RWPE1 (cell line): ENCODE measurements at places on chromosomes 4 and X.

GRCh38 chrX:21912220-21912619 lies 28.3 kb upstream of the SMS start:
- no peak for DNase-seq

DNA sequence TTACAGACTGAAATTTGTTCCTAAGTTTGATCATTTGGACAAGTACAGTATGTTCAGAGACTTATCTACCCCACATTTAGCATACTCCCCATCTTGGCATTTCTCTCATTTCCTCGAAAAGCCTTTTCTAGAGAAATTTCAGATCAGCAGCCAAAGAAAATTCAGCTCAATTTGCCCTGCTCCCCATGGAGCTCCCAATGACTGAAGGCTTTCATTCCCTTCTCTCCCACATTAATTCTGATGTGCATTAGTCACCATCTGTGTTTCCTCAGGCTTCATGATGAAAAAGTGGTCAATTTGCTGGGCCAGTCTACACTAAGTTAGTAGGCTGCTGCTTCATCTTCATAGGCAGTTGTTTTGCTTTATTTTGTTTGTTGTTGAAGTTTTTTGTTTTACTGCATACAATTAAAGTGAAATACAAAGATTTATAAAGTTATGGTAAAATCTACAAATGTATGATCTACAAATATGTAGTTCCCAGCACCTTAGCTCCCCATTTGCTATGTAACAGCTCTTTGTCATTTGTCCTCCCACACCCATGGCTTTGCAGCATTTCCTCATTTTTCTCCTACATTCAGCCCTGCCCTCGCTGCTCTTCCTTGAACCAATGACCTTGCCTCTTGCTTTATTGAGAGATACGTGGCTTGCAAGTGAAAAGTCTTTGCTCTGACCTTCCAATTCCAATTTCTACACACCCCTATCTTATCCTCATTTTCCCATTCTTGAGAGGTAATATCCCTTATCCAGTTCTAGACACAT lies 193.9 kb downstream of the ANAPC10 start:
- no peak for DNase-seq

- DNase-seq, result no peak
These were observed 1.9 kb downstream of the ZNF41 start for GRCh38 chrX:47481160-47481559.

GRCh38 chr4:71550220-71551165 lies 211.7 kb downstream of the SLC4A4 start:
- no peak for DNase-seq

GRCh38 chr4:70749313-70749712 lies 27.5 kb downstream of the RUFY3 start:
- DNase-seq, result no peak

DNA sequence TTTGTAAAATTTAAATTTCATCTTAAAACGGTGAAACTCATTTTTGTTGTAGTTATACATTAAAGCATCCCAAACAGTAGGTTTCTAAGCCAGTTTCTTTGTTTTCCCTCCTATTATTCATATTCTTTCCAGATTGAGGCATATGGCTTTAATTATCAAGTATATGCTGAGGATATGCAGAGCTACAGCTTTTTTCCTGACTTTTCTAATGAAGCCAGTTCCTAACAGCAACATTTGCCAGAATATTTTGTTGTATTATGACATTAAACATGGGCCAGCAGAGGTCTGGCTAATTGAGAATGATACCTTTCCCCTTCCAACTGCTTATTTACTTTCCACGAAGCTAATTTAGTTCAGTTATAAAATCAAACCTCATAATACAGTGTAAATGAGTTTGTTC lies 75.3 kb downstream of the SLIT2 start:
- no peak for DNase-seq

DNA sequence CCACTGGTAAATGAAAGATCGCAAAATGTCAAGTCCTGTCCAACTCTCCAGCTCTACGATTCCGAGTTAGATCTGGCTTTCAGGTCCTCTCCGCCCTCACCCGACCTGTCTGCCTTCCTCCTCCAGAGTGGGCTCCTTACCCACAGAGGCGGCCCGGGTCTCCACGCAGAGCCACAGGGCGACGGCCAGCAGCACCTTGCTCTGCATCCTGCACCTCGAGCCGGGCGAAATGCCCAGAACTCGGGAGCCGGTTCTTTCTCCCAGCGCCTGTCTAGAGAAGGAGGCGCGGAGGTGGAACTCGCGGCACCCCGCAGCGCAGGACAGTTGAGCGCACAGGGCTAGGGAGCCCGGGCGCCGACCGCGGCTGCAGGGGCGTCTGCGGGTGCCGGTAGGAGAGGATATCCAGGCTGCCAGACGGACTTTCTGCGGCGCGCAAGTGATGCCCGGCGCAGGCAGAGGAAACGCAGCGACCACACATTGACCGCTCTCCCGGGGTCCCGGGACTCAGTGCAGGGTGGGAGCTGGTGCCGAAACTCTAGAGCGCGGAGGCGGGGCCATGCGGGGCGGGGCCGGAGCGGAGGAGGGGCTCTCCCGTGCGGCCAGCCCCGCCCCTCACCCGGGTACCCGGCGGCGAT lies at the start of gene KDR:
Gene KDR (minus strand): TSS at position 509 of the 635 bp plus-strand sequence. CDS start 302 bp downstream, at position 207.
- peak; percentile 27 for DNase-seq

DNA sequence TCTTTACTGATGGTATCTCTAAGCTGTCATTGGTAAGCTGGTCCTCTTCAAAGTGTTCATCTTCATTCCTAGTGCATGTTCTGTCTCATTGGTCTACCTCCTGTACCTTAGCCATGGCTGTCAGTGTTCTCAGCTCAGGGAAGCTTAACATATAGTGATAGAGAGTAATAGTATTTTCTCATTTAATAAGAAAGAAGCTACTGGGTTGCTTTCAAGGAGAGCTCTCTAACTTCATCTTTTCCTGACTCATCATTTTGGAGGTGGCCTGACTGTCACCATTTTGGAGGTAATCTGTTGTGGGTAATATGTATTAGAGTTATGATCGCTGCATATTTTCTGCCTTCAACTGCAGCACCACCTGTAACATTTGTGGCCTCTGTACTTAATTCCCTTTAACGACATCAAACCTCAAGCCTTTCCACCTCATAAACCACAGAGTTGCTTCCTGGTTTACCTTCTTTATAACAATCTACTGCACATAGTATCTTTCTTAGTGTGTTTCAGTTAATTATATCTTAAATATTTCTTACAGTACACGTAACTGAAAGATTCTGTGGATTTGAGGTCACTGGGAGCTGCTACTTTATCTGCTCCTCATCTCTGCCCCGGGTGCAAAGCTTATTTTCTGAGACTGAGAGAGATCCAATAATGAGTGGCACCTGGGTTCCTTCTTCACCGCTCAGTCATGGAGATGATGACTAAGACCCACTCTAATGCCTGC lies 474.0 kb upstream of the TECRL start:
- no peak for DNase-seq

- peak; percentile 42 for DNase-seq
These were observed 80.3 kb upstream of the DCLK2 start for GRCh38 chr4:149997881-149998421.

- peak; percentile 5 for DNase-seq
These were observed 605.9 kb downstream of the ADGRL3 start for GRCh38 chr4:61805979-61806378.

- peak; percentile 53 for DNase-seq
These were observed 70.5 kb downstream of the HADH start for GRCh38 chr4:108060164-108060563.

DNA sequence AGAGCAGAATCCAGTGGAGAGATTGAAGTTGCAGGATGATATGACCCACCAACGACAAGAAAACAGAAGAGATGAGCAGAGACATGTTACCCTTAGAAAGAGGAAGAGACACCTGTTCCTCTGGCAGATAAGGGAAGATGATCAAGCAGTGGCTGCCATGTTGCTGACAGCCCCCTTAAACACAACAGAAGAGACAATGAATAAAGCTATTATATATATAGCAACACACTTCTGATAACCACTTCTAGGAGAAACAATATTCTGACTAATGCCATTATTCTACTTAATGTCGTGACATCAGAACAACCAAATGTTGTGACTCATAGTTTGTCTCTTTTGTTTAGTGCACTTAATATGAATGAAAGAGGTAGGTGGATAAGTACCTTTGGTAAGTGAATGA lies 44.9 kb downstream of the SH3RF1 start:
- peak; percentile 27 for DNase-seq

- no peak for DNase-seq
These were observed 231.3 kb upstream of the CT83 start for GRCh38 chrX:116694046-116694445.

- DNase-seq, result no peak
These were observed 231.3 kb upstream of the GPRIN3 start for GRCh38 chr4:89538886-89539285.

GRCh38 chr4:93780080-93780479 lies 48.5 kb upstream of the ATOH1 start:
- no peak for DNase-seq

GRCh38 chr4:27360790-27361267 lies 500.2 kb downstream of the STIM2 start:
- DNase-seq, result peak; percentile 38

GRCh38 chrX:85503258-85504158 lies 124.0 kb upstream of the POF1B start:
- peak; percentile 5 for DNase-seq

DNA sequence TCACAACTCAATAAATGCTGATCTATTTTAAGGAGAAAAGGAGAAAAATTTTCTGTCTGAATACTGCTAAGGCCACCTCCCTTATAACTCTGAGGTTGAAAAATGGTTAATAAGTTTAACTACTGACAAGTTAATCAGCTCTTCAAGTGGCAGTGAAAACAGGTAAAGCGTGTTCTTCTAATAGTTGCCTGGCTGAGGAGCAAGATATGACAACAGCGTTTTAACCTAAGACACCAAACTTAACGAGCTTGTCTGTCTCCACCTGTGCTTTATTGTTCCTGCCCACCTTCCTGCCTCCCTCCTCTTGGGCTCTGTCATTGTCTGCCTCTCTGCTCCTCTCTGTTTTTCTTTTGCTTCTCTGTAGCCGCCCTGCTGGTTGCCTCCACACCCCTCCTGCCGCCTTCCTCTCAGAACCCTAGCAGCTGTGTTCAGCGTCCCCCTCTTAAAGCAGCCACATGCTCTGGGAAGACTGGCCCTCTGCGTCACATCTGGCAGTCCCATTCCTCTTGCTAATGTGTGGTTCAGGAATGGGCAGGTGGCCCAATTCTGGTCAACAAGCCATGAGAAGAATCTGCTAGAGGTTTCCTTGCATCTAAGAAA lies 4.3 kb upstream of the TSPAN5 start:
- no peak for DNase-seq

GRCh38 chr4:153916273-153916755 lies 127.4 kb upstream of the SFRP2 start:
- DNase-seq, result no peak

DNA sequence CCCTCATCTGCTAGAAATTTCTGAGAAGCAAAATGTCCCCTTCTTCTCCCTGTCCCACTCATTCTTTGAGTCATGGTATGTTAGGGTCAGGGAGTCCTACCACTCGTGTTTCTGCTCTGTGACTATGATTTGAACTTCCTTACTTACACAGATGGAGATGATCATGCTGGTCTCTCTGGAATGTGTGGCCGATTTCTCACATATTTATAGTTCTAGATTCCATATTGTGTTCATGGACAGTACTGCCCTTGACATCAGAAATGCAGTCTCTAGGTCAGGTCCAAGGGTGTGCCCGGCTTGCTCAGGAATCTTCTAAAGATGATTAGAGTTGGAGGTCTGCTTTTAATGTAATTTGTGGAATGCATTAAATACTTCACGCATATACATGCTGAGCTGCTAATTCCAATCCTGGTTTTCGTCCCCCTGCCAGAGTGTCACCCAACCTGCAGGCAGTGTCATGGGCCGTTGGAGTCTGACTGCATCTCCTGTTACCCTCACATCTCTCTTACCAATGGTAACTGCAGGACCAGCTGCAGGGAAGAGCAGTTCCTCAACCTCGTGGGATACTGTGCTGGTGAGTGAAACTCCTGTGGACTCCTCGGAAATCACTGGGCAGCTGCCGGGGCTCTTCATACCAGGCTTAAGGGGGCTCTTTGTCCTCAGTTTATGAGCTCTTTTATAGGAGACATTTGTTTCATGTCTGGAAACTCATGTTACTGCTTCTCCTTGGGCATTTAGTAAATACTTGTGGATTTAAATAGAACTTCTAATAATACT lies 214.1 kb upstream of the ANXA3 start:
- no peak for DNase-seq

- DNase-seq, result no peak
These were observed 221.7 kb upstream of the DIPK2B start for GRCh38 chrX:45422216-45422925.

GRCh38 chr4:173505924-173506518 lies 24.0 kb downstream of the HAND2 start:
- DNase-seq, result peak; percentile 58

- no peak for DNase-seq
These were observed 42.0 kb upstream of the ARSJ start for GRCh38 chr4:114021451-114021850.

DNA sequence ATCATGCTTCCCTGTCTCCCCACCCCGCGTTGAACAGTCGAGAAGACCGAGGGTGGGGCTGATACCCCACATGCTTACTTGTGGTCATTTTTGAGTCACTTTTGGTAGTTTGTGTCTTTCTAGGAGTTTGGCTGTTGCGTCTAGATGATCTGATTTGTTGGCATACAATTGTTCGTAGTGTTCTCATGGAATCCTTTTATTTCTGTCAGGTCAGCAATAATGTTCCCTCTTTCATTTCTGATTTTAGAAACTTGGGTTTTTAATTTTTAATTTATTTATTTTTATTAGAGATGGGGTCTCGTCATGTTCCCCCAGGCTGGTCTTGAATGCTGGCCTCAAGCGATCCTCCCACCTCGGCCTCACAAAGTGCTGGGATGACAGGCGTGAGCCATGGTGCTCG lies 30.9 kb downstream of the SH3TC1 start:
- DNase-seq, result no peak

DNA sequence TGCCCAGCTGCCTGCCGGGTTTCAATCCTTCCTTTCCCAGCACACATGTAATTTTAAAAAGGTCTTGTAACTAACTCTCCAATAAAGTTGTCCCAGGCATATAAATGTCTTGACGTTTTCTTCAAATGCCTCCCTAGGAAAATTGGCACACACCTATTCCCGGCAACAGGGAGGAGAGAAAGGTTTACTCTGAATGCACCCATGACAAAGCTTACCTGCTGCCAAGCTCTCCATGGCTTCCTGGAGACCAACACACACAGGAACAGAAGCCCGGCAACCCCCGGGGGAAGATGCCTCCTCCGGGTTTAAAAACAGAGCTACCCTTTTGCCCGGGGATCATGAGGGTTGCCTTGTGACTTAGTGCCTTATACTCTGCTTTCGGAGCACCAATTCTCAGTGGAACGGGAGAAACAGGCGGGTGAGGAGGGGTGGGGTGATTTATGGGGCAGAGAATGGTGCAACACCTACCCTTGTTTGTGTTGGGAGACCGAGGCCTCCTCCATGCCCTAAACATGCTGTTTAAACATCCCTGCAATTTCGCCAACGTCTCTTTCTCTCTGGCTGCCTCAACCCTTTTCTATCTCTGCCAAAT lies 4.8 kb upstream of the GYG2 start:
- no peak for DNase-seq
